ENCODE measurements at places on chromosomes 1 and 21.

DNA sequence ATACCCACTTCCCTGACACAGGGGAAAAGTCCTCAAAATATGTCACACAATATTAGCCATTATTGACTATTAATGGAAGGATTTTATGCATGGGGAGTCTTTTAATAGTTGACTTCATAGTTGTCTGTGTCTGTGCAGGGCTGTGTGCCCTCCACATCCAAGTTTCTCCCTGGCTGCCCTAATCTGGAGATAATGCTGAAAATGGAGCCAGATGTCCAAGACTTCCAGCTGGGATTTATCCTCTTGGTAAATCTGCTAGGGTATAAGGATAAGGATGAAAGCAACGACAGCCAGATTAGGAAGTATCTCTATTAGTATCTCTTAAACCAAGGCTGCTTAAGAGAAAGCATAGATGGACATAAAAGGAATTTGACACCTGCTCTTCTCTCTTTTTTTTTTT, 42.1 kb downstream of the CDK18 start:
- no peak for DNase-seq

DNA sequence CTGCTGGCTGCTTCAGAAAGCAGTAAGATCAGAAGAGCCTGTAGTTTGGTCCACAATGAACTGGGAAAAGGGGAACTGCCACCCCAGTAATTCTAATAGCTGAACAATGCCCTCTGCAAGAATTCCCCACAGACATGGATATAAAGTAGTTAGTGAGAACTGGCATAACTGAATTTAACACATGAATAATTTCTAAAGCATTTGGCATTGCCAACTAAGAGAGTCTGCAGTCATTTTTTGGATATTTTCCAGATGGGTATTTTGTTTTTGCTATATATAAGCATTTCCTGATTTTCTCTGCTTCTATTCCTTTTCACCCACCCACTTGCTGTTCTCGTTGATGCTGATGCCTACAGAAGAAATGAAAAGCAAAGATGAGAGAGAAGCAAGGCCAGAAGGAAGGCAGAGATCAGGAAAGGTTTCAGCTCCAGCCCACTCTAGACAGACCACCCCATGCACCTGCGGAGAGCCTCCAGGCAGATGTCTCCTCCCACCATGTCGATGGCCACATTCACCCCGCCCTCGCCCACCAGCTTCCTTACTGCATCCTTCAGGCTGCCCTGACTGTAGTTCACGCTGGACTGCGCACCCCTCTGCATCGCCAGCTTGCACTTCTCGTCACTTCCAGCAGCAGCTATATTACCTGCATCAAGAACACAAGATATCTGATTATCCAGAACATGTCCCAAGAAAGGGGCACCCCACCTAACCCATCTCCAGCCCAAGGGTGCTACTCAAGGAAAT, 55.9 kb upstream of the SEC16B start:
- DNase-seq: no peak

GRCh38 chr21:33014331-33014730, 11.4 kb upstream of the OLIG2 start:
- no peak for DNase-seq

GRCh38 chr1:27448982-27449381, 41.0 kb downstream of the WASF2 start:
- DNase-seq: no peak

DNA sequence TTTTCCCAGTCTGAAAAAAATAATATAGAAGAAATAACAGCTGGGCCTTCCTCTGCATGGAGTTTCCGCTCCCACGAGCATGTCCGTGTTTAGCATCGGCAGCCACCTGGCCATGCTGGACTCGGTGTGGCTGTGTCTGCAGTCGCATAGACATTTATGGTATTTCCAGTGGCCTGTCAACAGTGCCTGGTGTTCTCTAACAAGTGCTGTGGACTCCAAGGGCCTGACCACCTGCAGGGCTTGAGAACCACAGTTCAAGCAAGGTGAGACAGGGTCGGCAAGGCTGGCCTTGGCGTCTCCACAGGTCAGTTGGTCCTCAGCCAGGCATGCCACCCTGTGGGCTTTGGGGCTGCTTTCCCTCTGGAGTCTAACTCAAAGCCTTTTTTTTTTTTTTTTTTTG, 124.8 kb downstream of the PGBD5 start:
- DNase-seq: no peak
